ENCODE measurements at places on chromosomes 6 and 20.
A peak's percentile ranks its signal among the peaks of the same experiment; 100 is the strongest.

GRCh38 chr20:46053416-46053815 lies 24.4 kb downstream of the SLC12A5 start:
- DNase-seq: no peak

- DNase-seq: peak; percentile 40
These were observed 290.3 kb downstream of the UBE3D start for GRCh38 chr6:82775361-82775760.

- DNase-seq: peak; percentile 64
These were observed 92.3 kb downstream of the RFX6 start for GRCh38 chr6:116969211-116969863.

- no peak for DNase-seq
These were observed 54.9 kb downstream of the AKAP12 start for GRCh38 chr6:151294561-151295101.

DNA sequence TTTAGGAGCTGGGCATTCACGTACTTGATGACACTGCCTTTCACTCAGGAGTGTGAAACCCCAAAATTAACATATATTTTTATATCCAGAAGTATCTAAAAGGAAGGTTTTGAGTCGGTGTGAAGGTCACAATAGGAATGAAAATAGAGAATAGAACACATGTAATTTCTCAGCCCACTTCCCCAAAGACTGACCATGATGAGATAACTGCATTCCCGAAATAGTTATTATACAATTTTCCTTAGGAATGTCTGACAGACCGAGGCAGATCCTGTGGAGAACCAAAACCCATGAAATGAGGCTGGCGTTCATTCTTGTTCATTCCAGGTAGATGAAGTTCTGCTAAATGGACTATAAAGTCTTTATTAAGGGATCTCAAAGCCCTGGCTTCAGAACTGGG lies 10.3 kb downstream of the NSFL1C start:
- DNase-seq: no peak

GRCh38 chr6:132499757-132500156 lies 13.2 kb downstream of the STX7 start:
- no peak for DNase-seq

GRCh38 chr6:149910721-149911151 lies 12.2 kb downstream of the RAET1G start:
- no peak for DNase-seq

DNA sequence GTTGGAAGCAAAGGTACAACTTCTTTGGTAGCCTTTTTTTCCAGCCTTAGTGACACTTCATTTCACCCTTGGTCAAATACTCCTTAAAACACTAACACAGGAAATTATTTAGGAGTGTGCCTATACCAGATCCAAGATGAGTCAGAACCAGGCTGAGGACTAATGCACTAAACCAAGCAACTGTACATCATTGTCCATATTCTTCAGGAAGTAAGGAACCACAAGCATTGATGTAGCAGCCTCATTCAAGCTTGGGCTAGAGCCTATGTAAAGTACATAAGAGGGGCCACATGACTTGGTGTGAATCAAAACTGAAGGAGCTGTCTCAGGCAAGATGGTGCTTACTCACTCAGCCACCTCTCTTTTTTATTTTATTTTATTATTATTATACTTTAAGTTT lies 20.7 kb upstream of the ADGB start:
- peak; percentile 77 for DNase-seq

- no peak for DNase-seq
These were observed 12.1 kb downstream of the TRAPPC3L start for GRCh38 chr6:116533233-116533957.

DNA sequence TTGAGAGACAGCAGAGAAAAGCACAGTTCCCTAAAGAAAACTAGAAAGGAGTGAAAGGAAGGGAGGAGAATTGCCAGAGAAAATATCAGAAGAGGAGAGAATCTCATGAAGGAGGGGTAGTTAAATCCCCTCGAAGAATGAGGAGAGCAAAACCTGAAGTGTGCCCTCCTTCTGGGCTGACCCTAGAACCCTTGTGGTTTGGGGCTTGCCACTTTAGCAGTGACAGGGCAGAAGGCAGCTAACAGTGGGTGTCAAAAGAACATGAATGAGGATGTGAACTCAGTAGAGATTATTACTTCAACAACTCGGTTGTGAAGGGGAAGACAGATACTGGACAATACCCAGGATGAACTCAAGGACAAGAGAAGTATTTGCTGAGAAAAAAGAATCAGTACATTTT lies 73.6 kb downstream of the RALGAPA2 start:
- DNase-seq: no peak

- DNase-seq: peak; percentile 85
These were observed at the start of gene MYL9 for GRCh38 chr20:36541227-36541767. MYL9 (plus strand) TSS chr20:36541519; CDS start chr20:36544885, 3,366 bp downstream.

DNA sequence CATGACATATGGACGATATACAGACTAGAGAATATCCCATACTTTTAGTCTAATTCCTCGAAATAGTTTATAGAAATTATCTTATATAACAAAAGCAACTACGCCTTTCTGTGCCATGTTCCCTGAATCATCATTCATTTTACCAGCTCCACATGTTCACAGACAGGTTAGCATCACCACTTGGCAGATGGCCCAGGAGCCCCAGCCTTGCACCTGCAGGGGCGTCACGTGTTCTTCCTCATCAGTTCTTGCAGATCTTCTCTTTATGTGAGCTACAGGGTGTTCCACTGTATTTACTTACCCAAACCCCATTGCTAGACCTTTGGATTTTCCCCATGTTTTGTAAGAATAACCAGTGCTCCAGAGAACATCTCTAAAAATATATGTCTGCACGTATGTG lies 12.6 kb upstream of the BNIP5 start:
- no peak for DNase-seq

DNA sequence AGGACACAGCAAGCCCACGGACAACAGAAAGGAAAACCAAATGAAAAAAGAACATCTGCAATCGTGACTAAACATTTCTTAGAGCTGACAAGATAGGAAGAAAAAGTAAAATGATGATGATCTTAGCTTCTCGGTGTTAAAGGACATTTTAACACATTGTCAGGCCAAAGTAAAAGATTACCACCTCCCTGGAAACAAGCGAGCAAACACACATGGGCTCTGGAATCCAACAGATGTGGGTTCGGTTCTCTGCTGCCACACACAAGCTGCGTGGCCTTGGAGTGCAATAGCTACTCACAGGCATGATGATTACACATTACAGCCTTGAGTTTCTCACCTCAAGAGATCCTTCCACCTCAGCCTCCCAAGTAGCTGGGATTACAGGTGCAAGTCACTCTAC lies 7.5 kb upstream of the AAR2 start:
- DNase-seq: no peak

Measured in ELR (cell line).